ENCODE measurements at places on chromosomes 1 and 21.

- DNase-seq: no peak
Measured at GRCh38 chr1:232292239-232292638, 337.7 kb downstream of the SIPA1L2 start.

GRCh38 chr1:61486783-61487536, 238.0 kb downstream of the TM2D1 start:
- DNase-seq: no peak

DNA sequence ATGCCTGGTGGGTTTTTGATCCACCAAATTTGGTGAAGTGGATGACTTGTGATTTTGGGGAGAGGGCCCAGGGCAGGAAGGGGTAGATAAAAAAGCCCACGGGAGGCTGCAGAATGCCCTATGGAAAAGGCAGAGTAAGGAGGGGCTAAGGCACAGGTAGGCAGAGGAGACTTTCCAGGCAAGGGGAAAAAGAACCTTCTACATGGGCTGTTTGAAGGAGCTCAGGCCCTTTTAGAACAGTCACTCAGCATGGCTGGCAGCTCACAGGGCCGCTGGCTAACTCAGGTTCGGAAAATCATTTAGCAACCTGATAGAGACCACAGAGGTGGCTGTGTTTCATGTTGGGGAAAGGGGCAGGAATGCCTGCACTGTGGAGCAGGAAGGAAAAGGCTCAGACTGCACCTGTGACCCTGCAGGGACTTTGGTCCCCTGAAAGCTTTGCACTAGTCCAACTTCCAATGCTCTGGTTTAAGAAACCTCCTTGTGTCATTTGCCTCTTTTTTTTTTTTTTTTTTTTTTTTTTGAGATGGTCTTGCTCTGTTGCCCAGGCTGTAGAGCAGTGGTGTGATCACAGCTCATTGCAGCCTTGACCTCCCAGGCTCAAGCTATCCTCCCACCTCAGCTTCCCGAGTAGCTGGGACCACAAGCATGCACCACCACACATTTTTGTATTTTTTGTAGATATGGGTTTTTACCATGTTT, 58.5 kb upstream of the ENAH start:
- no peak for DNase-seq

GRCh38 chr1:36656271-36656670, 173.6 kb upstream of the CSF3R start:
- no peak for DNase-seq

DNA sequence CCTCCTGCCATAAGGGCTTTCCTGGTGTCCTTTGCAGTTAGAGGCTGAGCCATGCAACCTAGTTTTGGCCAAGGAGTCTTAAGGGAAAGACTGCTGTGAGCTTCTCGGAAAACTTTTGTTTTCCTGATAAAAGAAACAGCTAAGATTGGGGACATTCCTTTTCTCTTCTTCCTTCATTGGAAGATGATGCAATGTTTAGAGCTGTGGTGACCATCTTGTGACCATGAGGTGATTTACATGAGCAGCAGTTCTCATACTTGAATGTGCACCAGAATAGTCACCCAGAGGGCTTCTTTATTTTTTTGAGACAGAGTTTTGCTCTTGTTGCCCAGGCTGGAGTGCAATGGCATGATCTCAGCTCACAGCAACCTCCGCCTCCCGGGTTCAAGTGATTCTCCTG, 20.4 kb upstream of the SMAP2 start:
- DNase-seq: no peak
